Stimulated activated CD4-positive, alpha-beta T cell treated with anti-CD3 and anti-CD28 coated beads, Interleukin-15, amount 100 ng/mL, for 1 hour (primary cell): ENCODE measurements at places on chromosomes 1 and 21.
A peak's percentile ranks its signal among the peaks of the same experiment; 100 is the strongest.

DNA sequence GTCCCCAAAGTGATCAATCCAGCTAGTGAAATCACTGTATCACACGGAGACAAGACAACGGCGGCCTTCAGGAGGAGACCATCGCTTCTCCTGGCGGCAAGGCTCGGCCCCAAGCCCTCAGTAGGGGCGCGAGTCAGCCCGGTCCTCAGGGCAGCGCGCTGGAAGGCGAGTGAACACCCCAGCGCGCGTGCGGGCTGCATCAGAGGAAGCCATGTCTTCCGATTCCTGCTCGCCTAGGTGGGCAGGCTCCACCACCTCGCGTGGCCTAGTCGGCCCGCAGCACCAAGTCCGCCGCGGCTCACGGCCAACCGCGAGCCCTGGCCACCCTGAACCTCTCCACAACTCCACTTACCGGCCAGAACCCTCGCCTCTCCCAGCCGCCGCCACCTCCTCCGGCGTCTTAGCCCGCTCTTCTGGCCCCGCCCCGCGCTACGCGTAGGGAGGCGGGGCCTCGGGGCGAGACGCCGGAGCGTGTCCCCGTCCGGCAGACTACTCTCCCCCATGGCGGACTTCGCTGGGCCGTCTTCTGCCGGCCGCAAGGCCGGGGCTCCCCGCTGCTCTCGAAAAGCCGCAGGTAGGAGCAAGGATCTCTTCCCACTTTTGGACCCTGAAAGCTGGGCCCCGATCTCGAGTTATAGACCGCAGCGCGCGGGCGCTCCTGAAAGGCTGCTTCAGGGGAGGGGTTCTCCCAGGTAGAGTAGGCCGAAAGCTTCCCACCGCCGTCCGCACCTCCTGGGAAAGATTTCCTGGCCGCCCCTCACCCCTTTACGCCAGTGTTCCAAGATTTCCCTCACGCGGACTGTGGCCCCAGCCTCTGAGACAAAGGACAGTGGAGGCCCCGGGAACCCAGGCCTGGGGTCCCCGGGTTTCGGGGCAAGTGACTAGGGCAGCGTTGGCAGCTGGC, at the start of the genes GLMN and RPAP2:
TSS of gene GLMN (minus strand) at position 415 of the 904 bp plus-strand sequence. CDS start 988 bp downstream, outside the sequence.
TSS of gene RPAP2 (plus strand) at position 487 of the 904 bp plus-strand sequence. CDS start at position 502, 15 bp downstream.
- DNase-seq, result peak; percentile 67

DNA sequence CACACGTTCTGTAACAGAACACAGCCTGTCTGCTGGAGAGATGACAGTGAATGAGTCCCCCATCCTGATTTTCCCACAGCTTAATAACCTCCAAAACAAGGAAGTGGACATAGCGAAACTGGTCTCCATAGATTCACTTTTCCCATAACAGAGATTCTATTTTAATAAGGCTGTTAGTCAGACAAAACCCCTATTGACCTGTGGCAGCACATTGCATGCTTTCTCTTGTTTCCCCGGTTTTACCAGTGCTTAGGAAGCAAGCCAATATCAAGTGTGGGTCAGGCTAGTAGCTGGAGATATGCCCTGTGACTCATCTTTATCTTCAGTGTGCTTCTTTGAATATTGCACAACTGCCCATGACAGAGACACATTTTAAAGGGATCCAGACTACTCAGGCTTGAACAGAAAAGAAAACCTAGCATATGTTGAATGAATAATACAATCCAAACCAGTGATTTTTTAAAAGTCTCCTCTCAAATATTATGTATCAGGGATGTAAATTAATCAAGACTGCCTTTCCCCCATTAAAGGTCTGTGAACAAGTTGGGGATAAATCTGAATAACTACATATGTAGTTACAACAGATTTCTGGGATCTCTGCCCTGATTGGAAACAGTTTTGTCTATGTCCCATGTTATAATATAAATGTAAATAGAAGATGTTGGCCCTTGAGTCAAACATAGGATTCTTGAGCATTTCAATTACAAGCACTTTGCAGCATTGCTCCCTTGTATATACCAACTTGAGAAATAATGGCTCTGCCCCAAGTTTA, 11.9 kb upstream of the CLDN8 start:
- no peak for DNase-seq

- no peak for DNase-seq
These were observed 6.7 kb upstream of the SH2D2A start for GRCh38 chr1:156823210-156823790.

DNA sequence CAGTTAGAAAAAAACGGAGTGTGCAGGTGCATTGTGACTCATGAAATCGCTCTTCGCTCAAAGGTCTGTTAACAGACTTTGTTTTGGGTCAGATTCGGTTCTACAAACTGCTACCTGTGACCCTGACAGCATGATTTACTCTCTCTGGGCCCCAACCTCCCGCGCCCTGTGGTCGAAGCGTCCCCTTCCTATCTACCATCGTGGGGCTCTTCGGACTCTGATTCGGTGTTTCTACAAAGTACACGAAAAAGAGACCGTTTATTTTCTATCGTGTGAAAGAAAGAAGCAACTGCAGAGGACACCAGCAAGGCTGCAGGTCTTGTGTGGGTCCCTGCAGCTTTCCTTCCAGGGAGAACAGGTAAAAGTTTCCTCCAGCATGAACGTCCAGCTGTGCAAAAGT, 29.4 kb upstream of the SLC19A1 start:
- no peak for DNase-seq

DNA sequence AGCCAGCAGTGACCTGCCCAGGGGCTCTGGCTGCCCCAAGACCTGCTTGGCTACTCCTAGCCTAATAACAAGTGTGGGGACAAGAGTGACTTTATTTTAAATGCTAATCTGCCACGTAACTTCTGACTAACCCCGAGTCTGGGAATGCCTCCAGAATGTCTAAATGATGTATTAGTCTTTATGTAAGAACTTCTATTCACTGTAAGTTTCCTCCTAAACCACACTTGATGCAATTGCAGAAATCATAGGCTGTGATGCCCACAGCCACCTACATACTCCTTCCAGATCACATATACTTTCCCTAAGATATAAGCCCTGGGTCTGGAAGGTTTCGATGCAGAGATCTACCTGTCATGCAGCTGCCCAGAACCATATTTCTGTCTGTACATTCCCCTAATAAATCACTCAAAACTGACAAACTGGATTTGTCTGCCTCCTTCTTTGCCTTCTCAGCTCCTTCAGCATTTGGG, 5.9 kb upstream of the VPS45 start:
- no peak for DNase-seq

GRCh38 chr1:212981571-212982328, 31.4 kb downstream of the VASH2 start:
- DNase-seq, result no peak

DNA sequence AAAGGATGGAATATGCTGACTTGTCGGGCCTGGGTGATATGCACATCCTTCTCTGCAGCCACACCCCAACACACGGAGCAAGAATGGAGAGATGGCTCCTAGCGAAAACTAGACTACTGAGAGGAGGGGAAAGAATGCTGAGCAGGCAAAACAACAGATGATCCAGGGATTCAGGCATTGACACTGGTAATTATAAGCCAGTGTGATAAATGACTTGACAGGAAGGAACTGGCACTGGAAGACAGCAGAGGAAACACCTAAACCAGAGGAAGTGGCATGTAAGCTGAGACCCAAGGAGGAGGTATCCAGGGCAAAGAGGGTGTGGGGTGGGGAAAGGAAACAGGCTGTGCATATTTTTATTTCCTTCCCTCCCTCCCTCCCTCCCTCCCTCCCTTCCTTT, 31.7 kb upstream of the KHDRBS1 start:
- DNase-seq, result no peak

- no peak for DNase-seq
These were observed at the start of gene MTMR11 for GRCh38 chr1:149936170-149936991. Gene MTMR11, minus strand, starts transcription at chr1:149936879. Its CDS starts 232 bp downstream, at chr1:149936647.

DNA sequence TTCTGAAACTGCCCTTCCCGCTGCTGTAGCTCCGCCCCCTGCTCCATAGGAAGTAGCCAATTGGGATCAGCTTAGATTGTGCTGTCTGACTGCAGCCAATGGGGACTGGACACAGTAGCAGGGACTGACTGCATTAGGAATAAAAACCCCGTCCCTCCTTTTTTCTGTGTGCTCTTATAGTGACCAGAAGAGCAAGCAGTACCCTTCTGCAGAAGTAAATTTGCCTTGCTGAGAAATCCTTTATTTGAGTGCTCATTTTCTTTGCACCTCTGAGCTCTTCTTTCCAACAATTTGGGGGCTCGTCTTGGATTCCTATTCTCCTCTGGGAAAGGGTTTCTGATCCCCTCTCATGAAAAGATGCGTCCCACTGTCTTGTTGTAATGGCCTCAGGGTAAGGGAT, 16.2 kb downstream of the OR2L13 start:
- DNase-seq, result no peak

GRCh38 chr1:2106659-2107405, 56.6 kb downstream of the PRKCZ start:
- no peak for DNase-seq

GRCh38 chr1:87644033-87644578, 315.4 kb downstream of the LMO4 start:
- no peak for DNase-seq

GRCh38 chr1:33298623-33299277, 22.1 kb downstream of the A3GALT2 start:
- DNase-seq, result peak; percentile 21

- no peak for DNase-seq
These were observed 5.5 kb downstream of the SORT1 start for GRCh38 chr1:109392037-109392787.

GRCh38 chr1:197984289-197984688, 67.1 kb downstream of the LHX9 start:
- no peak for DNase-seq

GRCh38 chr1:152048416-152049009, 11.7 kb upstream of the S100A11 start:
- DNase-seq, result no peak

DNA sequence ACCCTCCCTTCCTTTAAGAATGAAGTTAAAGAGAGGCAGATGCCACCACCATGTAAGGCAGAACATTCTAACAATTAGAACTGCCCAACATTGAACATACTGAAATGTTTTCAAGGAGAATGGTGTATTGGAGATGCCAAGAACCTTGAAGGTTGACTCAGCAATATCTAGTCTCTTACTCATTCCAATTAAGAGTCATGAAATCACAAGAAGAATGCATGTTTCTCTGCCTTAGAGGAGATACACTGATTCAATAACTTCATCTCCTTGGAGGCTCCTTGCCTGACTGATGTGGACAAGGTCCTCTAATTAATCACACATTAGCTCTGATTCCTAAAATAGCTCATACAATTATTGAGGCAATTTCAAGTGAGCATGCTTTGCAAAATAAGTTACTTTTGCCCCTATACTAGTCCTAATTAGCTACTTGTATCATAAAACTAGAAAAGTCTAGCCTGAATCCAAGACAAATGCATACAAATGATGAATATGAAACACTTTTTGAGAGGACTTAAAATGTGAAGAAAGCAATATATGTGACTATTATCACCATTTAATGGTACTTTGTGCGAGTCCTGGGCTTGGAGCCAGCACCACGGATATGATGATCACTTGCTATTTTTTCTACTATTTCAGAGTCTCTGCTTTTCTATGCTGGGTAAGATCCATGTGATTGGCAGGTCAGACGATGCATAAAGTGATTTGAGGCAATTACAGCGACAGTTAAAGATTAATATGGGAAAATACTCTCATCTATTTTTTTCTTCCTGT, 114.5 kb downstream of the DSCAM start:
- no peak for DNase-seq

DNA sequence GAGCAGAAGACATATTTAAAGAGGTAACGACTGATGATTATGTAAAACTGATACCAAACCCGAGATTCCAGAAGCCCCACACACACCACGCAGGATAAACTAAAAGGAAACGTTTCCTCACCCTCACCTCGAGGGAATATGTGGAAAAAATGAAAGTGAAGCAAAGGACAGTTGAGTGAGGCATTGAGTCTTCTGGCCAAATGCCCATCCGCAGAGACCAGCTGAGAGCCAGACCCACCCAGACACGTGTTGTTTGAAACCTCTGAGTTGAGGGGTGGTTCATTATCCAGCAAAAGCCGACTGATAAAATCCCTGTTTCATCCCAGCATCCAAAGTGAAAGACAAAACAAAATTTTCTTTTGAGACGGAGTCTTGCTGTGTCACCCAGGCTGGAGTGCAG, 29.6 kb upstream of the PCBP3 start:
- no peak for DNase-seq

GRCh38 chr1:921011-921837, 2.5 kb upstream of the SAMD11 start:
- DNase-seq, result no peak

DNA sequence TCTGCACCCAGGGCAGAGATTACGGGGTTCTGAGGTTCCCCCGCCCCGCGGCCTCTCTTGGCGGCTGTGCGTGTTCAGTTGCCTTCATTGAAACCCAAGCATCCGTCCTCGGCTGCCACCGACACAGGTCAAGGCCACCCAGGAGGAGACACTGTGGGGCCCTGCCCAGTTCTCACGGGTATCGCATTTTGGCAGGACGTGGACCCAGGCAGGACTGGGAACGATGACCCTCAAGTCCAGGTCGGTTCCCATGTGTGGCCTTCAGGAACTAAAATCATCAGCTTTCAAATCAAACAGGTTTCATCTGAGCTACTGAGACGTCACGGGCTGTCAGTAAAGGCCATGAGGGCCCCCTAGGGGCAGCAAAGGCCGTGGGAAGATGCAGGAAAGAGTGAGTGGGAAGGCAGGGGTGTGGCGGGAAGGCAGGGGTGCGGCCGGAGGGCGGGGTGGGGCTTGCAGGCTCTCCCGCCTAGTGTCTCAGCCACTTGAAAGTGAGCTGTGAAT, 7.0 kb upstream of the C1orf174 start:
- DNase-seq, result no peak

DNA sequence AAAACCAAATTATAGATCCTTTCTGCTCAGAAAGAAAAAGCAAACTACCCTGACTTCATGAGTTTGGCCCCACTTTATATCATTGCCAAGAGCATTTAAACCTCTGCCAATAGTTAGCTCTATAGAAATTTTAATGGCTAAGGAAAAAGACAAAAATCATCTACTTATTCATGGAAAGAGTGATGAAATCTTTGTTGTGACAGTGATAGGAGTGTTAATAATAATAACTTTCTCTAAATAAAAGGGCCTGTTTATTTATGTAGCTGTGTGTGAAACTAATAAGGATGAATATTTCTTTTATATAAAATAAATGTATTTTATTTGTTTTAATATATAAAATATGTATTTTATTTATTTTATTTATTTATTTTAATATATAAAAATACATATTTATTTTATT, 6.4 kb downstream of the CHODL start:
- no peak for DNase-seq
